Endothelial cell of umbilical vein (primary cell): ENCODE measurements at places on chromosomes 12 and 14. TPM values are rescaled to one million over a fixed set of nuclear protein-coding genes. Genes with fewer than 3 reads are reported as not detected.

GRCh38 chr12:53677800-53678148, 1.9 kb upstream of the ATP5MC2 start:
- no peak for DNase-seq

DNA sequence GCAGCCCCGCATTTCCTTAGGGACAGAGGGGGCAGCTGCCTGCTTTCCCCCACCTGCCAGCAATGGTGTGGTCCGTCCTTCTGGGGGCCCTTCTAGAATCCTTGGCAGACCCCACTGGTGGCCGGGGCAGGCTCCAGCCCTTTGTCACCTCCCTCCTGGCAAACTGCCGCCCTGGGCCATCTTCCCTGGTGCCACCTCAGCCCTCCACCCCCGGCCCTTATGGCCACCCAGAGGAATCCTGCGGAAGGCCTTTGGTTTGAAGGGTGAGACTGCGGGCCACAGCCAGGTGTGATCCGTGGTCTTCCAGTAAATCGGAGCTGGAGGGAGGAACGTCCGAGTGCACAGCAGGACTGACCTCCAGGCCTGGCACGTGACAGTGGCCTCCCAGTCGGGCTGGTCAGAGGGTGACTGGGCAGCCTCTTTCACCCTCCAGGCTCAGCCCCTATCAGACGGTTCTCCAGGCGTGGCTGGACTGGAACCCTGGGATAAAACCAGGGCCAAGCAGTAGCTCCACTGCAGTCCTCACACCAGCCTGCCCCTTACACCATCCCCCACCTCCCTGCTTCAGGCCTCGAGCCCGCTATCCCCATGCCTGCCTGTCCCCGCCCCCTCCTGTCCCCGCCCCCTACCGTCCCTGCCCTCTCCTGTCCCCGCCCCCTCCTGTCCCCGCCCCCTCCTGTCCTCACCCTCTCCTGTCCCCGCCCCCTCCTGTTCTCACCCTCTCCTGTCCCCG, 12.4 kb downstream of the FBRSL1 start:
- DNase-seq = no peak

- no peak for DNase-seq
These were observed 53.8 kb downstream of the STAB2 start for GRCh38 chr12:103640831-103641230.

PTPN6 gene
- total RNA-seq = 1.6 and 1.8 TPM in 2 replicates

DNA sequence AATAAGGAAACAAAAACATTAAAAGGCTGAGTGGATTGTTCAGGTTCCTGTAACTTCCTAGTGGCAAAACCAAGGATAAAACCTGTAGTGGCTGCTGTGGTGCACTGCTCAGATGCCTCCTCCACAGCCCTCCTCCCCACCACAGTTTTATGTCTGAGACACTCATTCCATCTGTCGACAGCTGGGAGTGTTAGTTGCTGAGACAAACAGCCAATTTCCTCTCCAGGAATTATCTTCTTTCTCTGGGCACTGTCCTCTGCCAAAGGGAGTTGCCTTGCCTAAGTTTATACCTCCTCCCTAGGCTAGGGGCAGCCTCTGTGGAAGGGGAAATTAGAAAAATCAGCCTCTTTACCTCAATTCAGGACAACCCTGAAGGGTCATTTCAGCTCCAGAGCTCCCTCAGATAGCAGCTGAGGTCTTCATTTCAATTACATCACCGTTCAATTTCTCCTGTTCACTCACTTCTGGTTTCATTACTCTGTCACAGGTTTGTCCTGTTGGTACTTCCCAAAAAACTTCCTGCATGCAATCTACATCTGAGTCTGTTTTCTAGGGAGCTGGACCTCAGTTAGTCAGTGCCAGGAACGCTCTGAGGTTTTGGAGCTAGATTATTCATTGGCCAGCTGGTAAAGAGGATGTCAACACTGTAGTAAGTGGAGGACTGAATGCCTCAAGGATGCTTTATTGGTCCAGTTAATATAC, 74.9 kb upstream of the ATP2B1 start:
- peak; percentile 3 for DNase-seq

P2RX2 gene
- not detected in 2 replicates for total RNA-seq

DNA sequence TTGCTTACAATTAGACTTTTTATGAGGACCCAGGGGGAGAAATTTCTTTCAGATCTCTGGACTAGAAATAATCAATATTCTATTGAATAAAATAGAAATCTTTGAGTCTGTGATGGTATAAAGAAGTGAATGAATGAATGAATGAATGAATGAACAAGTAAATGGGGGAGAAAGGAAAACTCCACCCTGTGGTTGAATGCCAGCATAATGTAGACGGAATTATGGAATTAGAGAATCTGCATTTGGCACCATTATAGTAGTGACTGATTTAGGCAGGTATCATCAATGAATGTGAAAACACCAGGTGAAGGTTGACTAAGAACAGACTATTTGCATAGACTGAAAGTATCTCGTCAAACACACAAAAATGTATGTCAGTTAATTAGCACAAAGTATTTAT, 135.0 kb downstream of the FBXL14 start:
- DNase-seq = no peak

DNA sequence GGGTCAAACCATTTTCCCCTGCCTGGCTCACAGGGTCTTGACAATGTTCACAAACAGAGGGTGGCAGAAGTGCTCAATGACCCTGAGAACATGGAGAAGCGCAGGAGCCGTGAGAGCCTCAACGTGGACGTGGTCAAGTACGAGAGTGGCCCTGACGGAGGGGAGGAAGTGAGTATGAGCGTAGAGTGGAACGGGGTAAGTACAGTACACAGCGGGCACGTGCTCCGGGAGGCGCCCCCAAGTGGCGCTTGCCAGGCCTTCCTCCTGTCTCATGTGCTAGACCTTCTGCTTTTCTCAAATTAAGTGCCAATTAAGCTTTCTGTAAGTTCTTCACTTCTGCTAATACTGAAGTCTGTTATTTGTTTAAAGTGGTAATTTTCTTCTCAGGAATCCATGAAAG, 35.9 kb downstream of the XRCC3 start:
- peak; percentile 66 for DNase-seq

GRCh38 chr14:43525658-43526057, 981.4 kb downstream of the FSCB start:
- DNase-seq = no peak

DNA sequence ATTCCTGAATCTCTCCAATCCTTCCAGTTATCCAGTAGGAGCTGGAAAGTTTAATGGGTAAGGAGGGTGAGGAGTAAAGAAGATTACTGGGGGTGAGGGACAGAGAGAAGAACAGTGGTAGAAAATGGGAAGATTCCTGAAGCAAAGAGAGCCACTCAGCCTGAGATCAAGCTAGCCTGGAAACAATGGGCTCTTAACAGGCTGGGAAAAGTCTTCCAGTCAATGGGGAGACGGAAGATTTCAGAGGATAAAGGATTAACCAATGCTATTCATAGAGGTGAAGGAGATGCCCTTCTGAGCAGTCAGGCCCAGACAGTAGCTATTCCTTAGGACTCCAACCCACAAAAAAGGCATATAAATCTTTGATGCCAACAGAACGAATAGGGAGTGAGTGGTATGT, 14.8 kb downstream of the GDF11 start:
- DNase-seq = no peak

GRCh38 chr12:119461636-119462214, 127.2 kb downstream of the CCDC60 start:
- DNase-seq = no peak

- no peak for DNase-seq
These were observed 54.2 kb upstream of the RMST start for GRCh38 chr12:97408363-97408762.

DNA sequence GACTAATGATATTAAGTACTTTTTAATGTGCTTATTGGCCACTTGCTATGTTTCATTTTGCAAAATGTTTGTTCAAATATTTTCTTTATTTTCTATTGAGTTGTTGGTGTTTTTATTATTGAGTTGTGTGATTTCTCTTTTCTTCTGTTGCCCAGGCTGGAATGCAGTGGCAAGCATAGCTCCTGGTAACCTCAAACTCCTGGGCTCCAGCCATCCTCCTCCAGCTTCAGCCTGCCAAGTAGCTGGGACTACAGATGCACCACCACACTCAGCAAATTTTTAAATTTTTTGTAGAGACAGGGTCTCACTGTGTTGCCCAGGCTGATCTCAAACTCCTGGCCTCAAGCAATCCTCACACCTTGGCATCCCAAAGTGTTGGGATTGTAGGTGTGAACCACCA, 199.2 kb downstream of the NOVA1 start:
- DNase-seq = no peak

DNA sequence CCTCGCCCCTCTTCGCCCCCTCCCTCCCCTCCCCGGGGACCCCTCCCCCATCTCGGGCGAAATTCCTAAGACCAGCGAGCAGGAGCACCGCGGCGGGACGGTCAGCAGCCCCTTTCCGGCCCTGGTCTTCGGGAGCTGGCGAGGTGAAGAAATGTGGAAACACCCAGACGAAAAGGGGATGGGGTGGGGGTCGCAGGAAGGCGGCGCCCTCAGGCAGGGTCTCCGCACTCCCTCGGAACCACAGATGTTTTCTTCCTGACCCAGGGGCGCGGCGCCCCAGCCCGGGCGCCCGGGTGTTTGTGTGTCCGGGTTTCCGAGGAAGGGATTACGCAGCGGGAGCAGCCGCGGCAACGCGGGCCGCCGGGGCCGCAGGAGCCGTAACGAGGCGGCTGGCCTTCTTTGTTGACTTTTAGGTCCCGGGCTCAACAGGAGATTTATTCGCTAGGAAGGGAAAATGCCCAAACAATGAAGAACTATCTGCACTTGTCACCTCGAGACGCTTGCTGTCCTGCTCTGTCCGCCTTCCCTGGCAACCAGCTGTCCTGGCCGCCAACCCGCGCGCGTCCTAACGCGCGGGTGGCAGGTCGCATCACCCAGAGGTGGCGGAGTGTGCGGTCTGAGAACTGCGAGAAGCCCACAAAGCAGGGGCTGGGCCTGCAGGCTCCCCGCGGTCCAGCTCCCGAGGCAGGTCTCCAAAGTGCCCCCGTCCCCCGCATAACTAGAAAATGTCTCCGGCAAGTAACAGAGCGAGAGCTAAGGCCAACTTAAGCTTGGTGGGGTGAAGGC, 7.0 kb downstream of the FOXA1 start:
- no peak for DNase-seq

- peak; percentile 69 for DNase-seq
These were observed 6.3 kb upstream of the ITGB7 start for GRCh38 chr12:53213348-53213747.

- DNase-seq = no peak
These were observed 599.7 kb downstream of the KCNH5 start for GRCh38 chr14:62445570-62445969.

KCNC2 gene
- not detected in 2 replicates for total RNA-seq

DNA sequence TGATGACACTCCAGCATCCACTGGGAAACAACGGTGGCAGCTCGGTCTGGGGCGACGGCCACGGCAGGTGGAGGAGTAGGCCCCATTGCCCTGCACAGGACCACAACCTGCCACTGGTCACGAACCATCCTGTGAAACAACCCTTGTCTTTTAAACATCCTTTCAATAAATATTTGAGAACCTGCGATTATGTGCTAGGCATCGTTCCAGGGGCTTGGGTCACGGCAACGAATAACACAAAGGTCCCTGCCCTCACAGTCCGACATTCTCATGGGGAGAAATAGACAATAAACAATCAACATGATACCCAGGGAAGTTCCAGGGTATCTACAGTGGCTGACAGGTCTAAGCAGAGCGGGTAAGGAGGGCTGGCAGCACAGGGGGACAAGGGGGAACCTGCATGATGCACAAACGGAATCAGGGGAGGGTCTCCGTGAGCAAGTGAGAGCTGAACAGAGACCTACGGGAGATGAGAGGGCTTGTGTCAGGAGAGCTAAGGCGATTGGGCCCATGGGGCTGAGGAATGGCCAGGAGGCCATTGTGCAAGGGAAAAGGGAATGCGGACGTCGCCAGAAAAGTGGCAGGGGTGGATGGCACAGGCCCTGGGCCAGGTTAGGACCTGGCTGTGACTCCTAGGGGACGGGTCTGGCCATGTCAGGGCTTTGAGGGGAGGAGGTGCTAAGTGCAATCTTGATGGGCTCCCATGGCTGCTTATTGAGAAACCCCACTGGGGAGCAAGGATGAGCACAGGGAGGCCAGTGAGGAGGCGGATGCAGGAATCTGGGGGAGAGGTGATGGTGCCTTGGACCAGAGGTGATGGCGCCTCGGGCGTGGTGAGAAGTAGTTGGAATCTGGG, 9.7 kb downstream of the SCARB1 start:
- DNase-seq = no peak

DNA sequence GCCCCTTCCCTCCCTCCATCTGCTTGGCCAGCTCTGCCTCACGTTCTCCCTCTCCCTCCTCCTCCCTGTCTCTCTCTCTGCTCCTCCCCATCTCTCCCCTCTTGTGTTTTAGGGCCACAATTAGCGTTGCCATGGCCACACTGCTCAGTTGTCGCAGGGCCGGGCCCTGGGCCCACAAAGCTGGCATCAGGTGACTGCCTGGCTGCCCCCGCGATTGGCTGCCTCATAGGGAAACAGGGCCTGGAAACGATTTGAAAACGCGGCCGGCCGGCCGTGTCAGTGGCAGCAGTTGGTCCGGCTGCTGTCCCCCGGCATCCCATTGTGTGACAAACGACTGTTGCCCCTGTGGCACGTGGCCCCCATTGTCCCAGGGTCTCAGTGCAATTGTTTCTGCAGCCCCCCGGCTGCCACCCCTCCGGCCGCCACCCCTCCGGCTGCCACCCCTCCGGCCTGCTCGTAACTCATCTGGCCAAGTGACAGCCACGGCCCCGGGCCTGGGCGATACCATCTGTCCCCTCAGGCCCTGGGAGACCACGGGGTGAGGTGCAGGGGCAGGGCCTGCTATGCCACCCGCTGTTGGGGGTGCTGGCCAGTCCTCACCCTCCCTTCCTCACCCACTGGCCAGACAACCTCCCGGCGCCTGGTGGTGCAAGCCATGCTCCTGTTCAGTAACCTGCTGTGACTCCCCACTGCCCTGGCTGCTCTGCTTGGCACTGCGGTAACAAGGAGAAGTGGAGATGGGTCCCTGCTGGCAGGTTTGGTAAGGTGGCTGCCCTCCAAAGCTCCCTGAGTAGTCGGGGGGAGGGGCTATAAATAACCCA, 17.4 kb downstream of the FOXN4 start:
- no peak for DNase-seq

ZDHHC22 gene
- 0.24 and 0.28 TPM in 2 replicates for total RNA-seq

SYNDIG1L gene
- total RNA-seq = not detected in 2 replicates

HOXC12 gene
- total RNA-seq = not detected in 2 replicates

GRCh38 chr12:109719123-109720022, 5.7 kb downstream of the FAM222A start:
- DNase-seq = no peak

DNA sequence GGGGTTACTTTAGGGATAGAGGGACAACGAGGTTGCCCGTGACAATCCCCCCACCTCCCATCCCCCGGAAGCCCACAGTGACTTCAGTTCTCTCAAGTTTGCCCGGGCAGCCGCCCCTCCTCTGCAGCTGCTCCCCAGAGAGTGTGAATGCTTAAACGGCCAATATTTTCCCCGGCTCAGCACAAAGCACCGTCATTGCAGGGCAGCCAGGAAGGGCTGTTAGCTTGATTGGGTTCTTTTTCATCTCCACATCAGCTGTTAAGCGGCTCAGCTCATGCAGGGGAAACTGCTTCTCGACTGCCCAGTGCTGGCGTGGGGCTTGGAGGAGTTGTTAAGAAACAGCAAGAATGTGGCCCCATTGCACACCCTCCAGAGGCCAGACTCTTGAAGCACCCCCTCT, 120.5 kb upstream of the NCOR2 start:
- DNase-seq = peak; percentile 58
